ENCODE measurements at places on chromosomes 7 and 10.

GRCh38 chr7:36614959-36615358 is 109.3 kb downstream of the AOAH start:
- no peak for DNase-seq

- no peak for DNase-seq
Measured at GRCh38 chr7:98514211-98515031, 102.7 kb upstream of the NPTX2 start.

GRCh38 chr10:74500026-74500704 is 326.2 kb upstream of the KAT6B start:
- DNase-seq: no peak

GRCh38 chr7:1564603-1565022 is 5.2 kb downstream of the PSMG3 start:
- no peak for DNase-seq

- DNase-seq: no peak
Measured at GRCh38 chr10:70671619-70672164, 614 bp upstream of the ADAMTS14 start.

DNA sequence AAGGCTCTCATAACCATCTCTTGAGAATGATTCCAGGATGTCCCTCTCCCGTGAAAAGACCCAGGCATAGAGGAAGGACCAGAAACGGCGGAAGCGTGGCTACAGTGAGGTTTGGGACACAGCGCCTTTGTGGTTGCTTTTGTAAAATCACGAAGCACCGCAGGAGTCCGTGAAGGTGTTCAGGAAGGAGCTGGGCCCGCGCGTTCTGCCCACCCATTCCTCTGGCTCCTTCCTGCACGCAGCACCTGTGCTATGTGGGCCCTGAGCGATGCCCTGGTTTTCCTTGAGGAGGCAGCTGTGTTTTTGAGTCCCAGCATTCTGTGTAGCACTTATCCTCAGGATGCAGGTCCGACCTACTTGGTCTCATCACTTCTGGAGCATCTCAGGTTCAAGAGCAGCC is 112.8 kb downstream of the TRRAP start:
- DNase-seq: no peak

- no peak for DNase-seq
Measured at GRCh38 chr7:101819183-101819582, 1.8 kb downstream of the CUX1 start.

DNA sequence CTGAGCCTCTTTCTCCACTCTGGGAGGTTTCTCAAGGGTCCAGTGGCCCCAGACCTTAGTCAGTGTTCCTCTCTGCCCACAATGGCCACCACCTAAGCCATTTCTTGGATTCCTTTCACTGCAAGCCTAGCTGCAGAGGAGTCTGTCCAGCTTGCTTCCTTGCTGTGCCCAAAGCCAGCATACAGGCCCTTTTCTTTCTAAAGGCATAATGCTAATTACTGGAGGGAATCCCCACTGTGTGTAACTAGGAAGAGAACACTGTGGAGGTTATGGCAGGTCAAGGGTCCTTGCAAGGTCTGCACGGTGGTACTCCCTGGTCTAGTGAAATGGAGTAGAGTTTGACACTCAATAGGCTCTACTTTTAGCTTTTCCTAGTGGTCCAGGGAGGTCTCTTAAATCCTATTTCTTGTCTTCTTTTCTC is 70.4 kb upstream of the CC2D2B start:
- DNase-seq: no peak

- DNase-seq: no peak
Measured at GRCh38 chr7:121366852-121367431, 29.2 kb downstream of the FAM3C start.

- peak; percentile 36 for DNase-seq
Measured at GRCh38 chr7:4013793-4014192, 668.3 kb upstream of the FOXK1 start.

DNA sequence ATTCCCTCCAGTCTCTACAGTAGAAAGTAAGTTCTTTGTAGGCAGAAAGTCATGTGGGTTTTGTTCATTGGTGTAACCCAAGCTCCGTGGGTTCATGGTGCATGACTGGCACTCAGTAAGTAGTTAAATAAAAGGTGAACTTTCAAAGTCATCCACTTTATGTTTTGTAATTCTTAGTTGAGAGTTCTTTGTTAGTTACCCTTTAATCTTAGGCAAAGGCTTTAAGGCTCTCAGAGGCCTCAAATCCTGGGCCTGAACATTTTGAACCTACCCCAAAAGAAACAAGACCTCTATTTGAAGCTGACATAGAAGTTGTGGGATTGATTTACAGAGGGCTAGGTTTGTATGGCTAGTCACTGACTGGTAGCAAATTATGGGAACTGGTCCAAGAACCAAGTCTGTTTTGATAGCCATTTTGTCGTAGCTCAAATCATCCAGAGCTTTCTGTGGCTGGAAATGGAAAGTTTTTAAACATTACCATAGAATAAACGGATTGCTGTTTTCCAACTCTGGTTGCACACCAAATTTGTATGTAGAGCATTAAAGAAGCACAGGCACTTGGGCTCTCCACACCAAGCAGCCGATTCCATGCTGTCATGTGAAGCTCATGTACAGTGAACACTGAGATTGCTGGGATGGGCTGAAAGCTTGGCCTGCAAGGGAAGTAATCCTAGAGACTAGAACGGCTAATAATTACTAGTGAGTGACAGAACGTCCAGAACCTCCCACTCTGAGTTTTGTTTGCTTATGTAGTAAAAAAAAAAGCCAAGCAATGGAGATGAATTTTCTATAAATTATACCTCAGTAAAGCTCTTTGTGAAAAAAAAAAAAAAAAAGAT is 53.5 kb downstream of the DENND11 start:
- no peak for DNase-seq

GRCh38 chr7:142535123-142535779 is 214.0 kb upstream of the PRSS1 start:
- DNase-seq: peak; percentile 90

- no peak for DNase-seq
Measured at GRCh38 chr10:70343312-70343711, 39.1 kb downstream of the LRRC20 start.

DNA sequence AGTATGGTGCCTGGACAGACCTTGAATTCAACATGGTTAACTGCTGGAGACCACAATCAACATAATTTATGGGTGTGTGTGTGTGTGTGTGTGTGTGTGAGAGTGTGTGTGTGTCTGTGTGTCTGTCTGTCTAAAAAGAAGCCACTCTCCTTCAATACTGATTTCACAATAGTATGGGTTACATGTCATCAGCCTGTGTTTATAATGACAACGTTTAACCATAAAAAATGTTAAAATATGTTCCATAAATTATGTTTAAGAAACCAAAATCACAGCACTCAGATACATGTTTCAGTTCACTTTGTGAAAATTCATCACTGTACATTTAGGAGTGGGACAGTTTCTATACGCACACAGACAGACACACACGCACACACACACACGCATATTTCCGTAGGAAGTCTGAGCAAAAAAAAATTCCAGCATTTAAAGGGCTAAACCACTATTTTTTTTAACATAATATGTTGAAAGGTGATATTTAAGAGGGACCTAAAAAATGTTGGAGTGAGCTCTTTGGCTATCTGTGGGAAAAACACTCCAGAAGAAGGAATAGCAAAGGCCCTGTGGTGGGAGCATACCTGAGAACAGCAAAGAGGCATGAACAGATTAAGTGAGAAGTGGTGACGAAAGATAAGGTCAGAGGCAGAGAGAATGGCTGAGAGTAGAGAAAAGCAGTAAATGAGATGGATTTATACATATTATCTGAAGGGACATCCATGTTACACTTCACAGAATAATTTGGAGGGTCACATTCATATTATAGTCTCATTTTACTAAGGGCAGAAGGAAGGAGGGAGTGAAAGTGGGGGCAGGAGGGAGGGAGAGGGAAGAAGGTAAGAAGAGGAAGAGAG is 10.9 kb downstream of the PDZD8 start:
- no peak for DNase-seq

DNA sequence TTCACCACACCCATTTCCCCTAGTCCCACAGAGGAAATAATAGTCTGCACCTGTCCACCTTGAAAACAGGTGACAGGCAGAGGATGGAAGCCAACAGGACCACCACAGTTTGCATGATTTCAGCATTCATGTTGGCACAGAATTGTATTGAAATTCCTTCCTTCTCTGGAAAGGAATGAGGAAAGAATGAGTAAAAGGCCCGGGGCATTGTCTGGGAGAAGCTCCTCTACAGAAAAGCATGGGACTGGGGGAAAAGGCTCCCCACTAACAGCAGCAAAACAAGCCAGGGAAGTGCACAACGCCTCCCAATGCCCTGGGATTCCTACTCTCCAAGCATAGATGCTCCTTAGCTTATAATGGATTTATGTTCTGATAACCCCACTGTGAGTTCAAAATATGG is 28.5 kb upstream of the TOMM7 start:
- DNase-seq: peak; percentile 56

- peak; percentile 61 for DNase-seq
Measured at GRCh38 chr10:65294329-65294728, 1631.5 kb upstream of the LRRTM3 start.

All from islet precursor cell (in vitro differentiated cells).